ENCODE measurements at places on chromosomes 6 and 20.

DNA sequence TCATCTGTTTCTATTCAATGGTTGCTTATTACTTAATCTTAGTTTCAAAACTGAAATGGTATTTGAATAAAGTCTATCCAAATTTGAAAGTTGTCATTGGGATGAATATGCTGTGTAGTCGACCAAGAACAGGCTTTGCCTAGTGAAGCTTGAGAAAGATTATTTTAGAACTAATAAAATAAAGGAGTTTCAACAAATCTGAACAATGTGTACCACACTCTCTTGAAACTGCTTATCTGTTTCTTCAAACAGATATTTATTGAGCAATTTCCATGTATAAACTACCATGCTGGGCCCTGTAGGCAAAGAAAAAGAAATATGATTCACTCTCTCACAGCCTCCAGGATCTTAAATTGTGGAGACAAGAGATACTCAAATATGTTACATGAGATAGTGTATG lies 174.4 kb downstream of the OGFRL1 start:
- no peak for DNase-seq

GRCh38 chr6:87747646-87748045 lies 45.6 kb upstream of the AKIRIN2 start:
- DNase-seq, result no peak

- DNase-seq, result no peak
These were observed 5.0 kb downstream of the TNFRSF6B start for GRCh38 chr20:63701329-63702035.

- DNase-seq, result no peak
These were observed 570 bp upstream of the FANCE start for GRCh38 chr6:35451354-35452182.

- no peak for DNase-seq
These were observed 86.0 kb upstream of the SLC2A12 start for GRCh38 chr6:134138226-134138975.

- DNase-seq, result no peak
These were observed 19.1 kb downstream of the GNAS start for GRCh38 chr20:58871533-58872102.

GRCh38 chr6:28125401-28125800 lies 992 bp downstream of the ZSCAN16 start:
- DNase-seq, result no peak

- no peak for DNase-seq
These were observed 72.7 kb upstream of the TCF21 start for GRCh38 chr6:133816171-133816570.

GRCh38 chr6:128005009-128005408 lies 104.2 kb upstream of the THEMIS start:
- no peak for DNase-seq

DNA sequence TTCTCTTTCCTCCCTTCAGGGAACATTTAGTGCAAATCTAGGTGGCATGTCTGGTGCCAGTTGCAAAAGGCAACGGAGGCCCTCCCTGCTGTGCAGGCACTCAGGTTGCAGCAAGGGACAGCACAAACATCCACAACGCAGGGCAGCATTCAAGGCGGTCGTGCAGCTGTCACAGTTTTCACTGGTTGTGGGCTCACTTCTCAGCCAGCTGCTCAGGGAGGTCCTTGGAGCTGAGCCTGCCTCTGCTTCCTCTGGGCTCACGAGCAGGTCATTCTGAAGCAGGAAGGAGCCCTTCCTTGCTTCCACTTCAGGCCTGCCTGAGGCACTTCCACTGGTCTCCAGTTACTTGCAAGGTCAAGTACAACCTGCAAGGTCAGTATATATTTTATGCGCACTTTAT lies 3.8 kb upstream of the NPEPL1 start:
- no peak for DNase-seq

- no peak for DNase-seq
These were observed 51.5 kb upstream of the E2F3 start for GRCh38 chr6:20350215-20350614.

DNA sequence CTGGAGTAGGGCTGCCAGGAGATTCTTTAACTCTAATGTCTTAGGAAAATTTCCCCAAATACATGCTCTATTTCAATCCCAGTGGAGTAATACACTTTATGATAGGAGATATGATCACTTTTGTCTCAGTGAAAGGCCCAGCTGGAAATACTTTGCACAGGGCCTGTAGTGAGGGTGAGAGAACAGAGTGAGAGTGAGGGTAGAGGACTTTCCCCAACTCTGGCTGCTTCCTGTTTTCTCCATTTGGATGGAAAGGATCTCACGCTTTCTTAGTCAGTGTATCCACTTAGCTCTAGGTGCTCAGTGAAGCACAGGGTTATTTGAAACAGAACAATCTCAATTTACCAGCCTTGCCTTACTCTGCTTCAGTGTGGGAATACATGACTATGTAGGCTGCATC lies 36.6 kb downstream of the FAM229B start:
- DNase-seq, result no peak

DNA sequence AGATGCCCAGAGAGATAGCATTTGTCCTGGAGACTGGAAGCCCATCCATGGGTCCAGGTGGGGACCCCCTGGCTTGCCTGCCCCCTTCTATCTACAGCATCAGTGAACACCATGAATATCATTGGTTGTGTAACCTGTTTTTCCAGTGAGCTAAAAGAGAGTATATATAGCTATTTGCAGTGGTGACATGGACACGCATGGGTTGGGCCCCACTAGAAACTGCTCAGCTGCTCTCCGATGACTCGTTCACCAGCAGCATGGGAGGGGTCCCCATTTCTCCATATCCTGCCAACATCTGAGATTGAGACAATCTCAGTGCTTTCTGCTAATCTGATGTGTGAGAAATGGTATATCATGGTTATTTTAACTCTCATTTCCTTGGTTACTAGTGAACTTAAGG lies 4.0 kb upstream of the ZC3H12D start:
- DNase-seq, result no peak

DNA sequence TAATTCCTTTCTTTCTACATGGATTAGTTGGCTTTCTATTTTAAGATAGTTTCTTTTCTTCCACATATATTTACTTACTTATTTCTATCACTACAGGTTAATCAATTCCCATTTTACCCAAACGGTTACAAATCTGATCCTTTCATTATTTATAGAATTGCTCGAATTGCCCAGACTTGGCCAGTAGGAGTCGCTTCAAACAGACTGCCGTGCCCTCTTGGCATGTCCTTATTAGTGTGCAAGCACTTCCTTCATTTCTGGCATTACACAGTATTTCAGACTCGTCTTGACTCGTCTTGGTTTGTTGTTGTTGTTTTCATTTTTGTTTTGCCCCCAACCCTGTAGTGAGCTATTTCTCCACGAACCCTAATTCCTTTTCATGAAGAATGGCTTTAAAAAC lies 74.6 kb downstream of the SAMD3 start:
- no peak for DNase-seq

DNA sequence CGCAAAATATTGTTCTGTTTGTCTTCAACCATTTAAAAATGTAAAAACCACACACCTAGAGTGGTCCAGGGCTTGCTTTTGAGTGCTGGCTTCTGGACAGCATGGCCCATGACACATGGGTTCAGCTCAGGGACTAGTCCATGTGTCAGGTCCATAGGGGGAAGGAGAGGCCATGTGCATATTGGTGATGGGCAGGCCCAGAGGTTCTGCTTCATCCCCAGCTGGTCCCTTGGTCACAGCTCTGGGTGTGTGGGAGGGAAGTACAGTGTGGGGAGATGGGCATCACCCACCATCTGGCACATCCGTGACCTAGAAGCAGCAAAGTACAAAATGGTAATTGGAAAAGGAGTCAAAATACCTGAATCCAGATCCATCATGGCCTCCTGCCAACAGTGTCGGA lies 50.7 kb downstream of the STK35 start:
- no peak for DNase-seq

GRCh38 chr20:24452498-24453127 lies 16.8 kb upstream of the SYNDIG1 start:
- no peak for DNase-seq

- DNase-seq, result no peak
These were observed 6.0 kb downstream of the SYTL3 start for GRCh38 chr6:158655569-158656450.

DNA sequence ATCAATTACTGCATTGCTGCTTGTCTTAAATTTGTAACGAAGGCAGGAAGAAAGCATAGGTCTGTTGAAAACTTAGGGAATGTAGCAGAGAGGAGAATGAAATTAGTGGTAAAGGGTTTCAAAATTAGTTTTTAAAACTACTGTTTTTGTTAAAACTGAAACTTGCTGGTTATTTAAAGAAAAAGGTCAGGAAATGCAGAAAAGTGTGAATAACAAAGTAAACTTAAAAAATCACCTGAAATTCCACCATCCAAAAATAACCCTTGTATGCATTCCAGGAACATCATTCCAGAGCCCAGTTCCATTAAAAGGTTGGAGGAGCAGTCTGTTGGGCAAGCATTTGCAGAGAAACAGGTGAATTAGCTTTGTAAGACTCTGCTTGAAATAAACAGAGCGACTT lies 3.1 kb upstream of the MOXD1 start:
- no peak for DNase-seq

DNA sequence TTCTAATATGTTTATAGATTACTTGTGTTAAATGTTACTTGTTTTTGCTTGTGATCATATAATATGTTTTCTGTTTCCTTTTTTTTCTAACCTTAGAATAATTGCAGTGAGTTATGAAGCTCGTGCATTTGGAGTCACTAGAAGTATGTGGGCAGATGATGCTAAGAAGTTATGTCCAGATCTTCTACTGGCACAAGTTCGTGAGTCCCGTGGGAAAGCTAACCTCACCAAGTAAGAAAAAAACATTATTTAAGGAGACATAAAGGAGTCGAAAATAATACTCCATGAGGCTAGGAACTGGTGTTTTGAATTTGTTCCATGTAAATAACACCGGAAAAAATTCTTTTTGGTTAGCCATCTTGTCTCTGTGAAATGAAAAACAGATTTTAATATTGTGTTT lies 6.9 kb downstream of the POLH start:
- DNase-seq, result no peak

DNA sequence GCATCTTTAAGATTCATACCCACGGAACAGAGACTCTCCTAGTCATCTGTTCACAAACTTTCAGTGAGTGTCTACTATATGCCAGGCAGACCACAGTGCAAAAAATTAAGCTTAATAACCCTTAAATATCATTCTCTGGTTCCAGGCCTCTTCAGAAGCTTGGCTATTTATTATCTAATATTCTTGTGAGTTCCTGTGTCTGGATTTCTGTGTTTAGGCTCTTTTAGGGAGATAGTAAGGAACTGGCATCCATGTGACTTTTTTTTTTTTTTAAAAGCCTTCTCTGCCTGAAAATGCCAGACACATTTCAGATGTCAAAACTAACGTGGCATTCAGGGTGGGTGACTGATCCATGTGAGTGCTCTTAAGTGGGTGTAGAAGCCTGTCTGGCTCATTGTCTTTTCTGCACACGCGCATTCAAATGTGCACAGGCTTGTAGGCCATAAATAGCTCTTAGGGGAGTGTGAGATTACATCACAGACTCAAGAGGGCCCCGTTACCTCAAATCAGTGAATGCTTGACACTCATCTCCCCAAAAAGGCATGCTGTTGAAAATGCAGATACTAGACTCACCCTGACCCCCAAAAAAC lies 141.9 kb downstream of the GMPR start:
- no peak for DNase-seq

- DNase-seq, result no peak
These were observed 214.7 kb upstream of the PTCHD4 start for GRCh38 chr6:48325701-48326100.

GRCh38 chr6:21741221-21742109 lies 147.9 kb downstream of the SOX4 start:
- no peak for DNase-seq

DNA sequence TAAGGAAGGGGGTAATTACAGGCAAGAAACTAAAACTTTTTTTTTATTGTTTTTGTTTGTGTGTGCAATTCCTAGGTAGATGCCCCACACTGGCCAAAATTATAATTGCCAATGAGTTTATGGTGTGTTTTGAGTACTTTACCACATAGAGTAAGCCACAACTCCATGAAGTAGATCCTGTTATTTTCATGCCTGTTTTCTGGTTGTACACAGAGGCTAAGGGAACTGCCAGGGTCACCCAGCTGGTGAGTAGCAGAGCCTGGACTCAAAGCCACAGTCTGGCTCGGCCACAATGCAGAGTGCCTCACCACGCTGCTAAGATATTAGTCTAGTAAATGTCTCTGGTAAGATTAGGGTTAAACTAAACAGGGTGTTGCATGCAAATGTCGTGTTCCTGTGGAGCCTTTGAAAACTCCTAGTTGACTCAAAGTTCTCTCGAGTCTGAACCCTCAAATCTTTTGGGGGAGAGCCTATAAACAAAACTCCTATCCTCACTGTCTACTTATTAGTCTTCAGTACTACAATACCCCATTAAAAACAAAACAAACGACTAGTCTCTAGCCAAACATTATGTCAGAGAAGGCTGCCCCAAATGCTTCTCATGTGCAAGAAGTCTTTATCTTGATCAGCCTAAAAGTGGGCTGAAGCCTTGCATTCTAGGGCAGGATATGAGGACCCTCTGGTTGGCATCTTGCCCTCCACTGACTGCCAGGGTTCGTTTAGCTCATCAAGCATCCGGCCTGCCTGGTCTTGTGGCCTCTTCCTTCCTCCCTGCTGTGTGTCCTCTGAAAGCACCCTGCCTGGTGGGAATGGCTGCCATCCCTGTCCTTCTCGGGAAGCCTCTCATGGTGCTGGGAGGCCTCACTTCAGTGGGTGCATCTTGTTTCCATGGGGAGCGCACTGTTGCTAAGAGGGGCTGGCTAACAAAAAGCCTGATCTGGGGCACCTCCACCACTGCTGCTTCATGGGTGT lies 4.2 kb downstream of the DUSP22 start:
- no peak for DNase-seq

DNA sequence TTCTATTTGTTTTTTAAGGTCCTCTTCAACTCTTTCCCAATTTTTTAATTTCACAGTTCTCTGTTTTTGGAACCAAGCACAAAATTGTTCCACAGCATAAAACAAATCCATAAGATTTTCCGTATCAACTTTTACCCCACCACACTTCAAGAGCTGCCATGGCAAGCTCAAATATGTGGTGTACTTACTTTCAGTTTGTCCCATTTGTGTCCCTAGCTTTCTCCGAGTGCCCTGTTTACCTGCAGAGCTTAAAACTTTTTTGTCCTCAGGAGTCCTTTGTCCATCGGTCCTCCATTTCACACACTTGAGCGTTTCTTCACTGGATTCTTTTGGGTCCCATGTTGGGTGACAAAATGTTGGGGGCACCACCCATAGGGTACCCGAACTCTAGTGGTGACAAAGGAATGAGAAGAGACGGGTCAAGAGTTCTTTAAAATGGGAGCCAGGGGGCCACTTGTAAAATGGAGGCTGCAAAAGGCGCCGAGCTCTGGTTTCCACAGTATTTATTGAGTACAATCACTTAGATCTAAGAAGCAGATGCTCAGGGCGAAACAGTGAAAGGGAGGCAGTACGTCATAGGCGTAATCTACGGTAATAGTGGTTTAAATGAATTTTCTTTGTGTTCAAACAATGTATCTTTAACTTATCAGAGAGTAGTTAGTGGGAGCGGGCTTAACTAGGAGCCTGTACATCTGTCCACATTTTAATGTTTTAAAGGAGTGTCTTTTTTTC lies 39.8 kb upstream of the SERINC1 start:
- DNase-seq, result no peak

GRCh38 chr6:41602864-41603608 lies 35.2 kb upstream of the MDFI start:
- peak; percentile 60 for DNase-seq

All from hematopoietic multipotent progenitor cell treated with erythropoietin and hydrocortisone succinate and interleukin-3 and kit ligand, for 15 days (in vitro differentiated cells).